GM12892 (cell line): ENCODE measurements at places on chromosomes 4 and X.

DNA sequence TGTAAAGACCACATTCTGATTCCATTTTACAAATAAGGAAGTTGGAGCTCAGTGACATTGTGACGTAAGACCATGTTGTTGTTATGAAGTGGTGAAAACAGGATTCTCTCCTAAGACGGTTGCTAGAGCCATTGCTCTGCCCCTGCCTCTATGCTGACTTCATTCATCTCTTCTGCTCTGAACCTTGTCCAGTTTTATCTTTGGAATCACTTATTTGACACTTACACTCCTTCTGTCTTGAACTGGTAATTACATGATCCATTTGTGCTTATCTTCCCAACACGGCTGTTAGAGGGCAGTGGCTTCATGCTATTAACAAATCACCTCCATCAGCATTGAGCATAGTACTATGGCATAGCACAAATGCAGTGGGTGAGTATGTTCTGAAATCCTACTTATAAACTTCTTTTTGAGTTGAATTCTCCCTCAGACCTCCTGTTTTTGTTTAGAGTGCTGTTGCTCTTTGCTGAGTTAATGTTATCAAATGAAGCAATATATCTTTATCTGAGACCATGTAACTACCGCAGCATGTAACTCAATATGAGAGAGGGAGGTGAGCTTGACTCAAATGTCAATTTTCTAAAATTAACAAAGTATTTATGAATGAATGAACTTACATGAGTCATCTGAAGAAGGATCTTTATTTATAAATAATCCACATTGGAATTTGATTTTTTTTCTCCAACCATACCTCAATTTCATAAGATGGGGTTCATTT, 177.8 kb downstream of the RASL11B start:
- DNase-seq = no peak

DNA sequence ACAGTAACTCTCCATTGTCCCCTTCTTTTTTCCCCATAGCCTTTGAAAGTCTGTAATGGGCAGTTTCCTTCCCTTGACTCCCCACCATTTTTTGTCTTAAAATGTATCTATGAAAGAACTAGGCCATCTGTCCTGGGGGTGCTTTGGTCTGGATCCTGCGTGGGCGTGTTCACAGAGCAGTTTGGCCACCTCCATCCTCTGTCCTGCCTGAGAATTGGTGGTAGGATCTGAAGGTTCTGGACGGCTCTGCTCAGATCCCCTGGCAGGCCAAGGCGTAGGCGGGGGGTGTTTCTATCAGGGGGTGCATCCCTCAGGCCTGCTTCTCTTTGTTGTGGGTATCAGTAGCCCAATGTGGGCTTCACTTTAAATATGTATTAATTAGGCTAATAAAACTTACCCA, 107.1 kb downstream of the FAM193A start:
- no peak for DNase-seq

DNA sequence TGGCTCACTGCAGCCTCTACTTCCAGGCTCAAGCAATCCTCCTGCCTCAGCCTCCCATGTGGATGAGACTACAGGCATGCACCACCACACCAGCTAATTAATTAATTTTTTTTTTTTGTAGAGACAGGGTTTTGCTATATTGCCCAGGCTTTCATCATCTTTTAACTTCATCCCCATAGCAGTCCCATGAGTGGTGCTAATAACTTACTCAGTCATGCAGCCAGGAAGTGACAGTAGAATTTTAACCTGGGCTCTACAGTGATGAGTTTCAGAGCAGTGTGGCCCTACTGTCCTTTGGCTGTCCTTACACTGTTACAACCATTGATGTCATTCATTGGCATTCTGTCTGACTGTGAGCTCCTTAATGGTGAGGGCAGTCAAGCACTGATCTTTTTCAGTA, 3.9 kb upstream of the OCIAD2 start:
- no peak for DNase-seq

DNA sequence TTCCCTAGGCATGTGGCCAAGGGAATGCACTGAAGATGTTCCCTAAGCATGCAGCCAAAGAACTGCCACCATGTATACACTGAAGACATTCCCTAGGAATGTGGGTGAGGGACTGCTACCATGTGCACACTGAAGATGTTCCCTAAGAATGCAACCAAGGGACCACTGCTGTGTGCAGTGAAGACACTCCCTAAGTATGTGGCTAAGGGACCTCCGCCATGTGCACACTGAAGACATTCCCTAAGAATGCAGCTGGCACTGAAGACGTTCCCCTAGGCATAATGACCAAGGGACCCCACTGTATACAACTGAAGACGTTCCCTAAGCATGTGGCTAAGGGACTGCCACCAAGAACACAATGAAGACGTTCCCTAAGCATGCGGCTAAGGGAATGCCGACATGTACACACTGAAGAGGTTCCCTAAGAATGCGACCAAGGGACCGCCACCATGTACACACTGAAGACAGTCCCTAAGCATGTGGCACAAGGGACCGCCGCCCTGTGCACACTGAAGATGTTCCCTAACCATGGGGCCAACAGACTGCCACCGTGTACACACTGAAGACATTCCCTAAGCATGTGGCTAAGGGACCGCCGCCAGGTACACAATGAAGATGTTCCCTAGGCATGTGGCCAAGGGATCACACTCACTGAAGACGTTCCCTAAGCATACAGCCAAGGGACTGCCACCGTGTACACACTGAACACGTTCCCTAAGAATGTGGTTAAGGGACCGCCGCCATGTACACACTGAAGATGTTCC, 25.6 kb downstream of the DHRSX start:
- DNase-seq = no peak

DNA sequence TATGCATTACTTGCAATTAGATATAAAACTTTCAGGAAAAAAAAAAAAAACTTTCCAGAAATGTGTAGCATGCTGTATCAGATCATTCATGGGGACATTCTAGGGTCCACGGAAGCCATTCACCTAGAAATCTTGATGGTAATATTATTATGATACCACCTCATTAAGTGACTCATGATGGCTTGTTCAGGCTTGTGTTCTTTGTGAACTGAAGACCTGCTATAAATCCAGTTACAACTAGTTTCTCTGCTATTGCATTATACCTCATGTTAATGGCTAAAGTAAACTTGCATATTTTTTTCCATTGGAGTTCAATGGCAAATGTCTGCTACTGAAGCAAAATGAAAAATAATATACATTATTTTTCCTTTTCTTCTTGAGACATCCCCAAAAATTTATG, 35.3 kb upstream of the PTPN13 start:
- no peak for DNase-seq

GRCh38 chr4:152938237-152938947, 2.3 kb downstream of the FHDC1 start:
- no peak for DNase-seq

DNA sequence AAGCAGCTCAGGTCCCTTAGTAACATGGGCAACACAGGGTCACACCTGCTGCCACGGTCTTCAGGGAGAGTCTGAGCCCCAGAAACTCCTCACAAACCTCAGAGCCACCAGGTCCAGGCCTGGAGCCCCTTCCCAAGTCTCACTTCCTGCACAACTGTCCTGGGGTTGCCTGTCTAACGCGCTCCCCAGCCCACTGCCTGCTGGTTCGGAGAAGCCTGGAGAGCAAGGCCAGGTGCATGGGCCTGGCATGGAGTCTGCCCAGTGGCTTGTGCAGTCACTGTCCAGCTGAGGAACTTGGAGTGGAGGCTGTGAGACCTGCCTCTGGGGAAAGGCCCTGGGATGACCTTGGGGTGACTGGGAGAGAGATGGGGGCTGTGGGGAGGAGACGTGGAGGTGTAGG, 28.0 kb downstream of the FAM53A start:
- no peak for DNase-seq

- peak; percentile 12 for DNase-seq
Observed at GRCh38 chr4:159206427-159206871, 103.6 kb downstream of the RAPGEF2 start.

GRCh38 chr4:25628451-25628850, 27.2 kb upstream of the SLC34A2 start:
- no peak for DNase-seq

GRCh38 chr4:101356928-101357327, 9.6 kb upstream of the PPP3CA start:
- no peak for DNase-seq

DNA sequence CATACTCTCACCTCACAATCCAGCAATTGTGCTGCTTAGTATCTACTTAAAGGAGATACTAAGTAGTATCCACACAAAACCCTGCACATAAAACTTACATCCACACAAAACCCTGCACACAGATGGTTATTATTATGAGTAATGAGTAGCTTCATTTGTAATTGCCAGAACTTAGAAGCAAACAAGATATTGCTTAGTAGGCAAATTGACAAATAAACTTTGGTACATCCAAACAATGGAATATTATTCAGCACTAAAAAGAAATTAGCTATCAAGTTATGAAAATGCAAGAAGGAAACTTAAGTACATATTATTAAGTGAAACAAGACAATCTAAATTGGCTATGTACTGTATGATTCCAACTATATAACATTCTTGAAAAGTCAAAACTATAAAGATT, 80.6 kb downstream of the NPY2R start:
- DNase-seq = no peak

GRCh38 chrX:39692796-39693195, 405.0 kb downstream of the BCOR start:
- DNase-seq = no peak

- no peak for DNase-seq
Observed at GRCh38 chr4:16914208-16914607, 15.8 kb upstream of the LDB2 start.
